NCI-H1092 (cell line): ENCODE measurements at places on chromosomes 6 and 20.

DNA sequence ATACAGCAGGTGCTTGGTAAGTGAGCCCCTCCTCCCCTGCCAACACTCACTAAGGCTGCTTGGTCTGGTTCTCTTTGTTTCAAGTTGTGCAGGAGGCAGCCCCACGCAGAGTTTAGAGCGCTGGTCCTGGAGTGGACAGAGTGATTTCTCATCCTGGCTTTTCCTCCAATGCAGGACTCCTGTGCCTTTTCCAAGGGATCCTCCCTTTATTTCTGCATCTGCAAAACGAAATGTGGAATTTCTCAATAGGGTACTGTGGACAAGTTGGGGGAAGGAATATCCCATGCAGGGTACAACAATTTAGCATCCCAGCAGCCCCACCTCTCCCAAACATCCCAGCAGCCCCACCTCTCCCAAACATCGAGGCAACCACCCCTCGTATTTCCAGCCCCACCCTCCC, 30.6 kb upstream of the CCDC167 start:
- no peak for DNase-seq

- peak; percentile 8 for DNase-seq
These were observed 843 bp upstream of the HEY2 start for GRCh38 chr6:125748406-125749172.

- no peak for DNase-seq
These were observed 244.9 kb upstream of the SOX4 start for GRCh38 chr6:21348504-21349195.

DNA sequence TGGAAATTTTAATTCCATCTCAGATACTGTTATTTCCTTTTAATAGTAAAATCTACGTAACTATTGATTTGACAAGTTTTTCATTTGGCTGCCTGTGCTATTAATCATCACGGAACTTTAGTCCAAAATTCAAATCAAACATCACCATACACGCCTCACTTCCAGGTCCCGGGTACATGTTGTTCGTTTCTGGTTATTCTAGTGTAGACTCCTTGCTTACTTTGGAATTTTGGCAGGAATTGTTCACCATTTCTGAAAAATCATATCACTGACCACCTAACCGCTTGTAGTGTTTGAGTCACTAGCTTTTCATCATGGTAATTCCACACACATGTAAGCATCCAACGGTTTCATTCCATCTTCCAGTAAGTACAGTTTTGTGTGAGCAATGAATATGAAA, 98.0 kb upstream of the NHSL1 start:
- DNase-seq, result no peak

- DNase-seq, result no peak
These were observed 91.3 kb downstream of the CFAP61 start for GRCh38 chr20:20143646-20144045.

DNA sequence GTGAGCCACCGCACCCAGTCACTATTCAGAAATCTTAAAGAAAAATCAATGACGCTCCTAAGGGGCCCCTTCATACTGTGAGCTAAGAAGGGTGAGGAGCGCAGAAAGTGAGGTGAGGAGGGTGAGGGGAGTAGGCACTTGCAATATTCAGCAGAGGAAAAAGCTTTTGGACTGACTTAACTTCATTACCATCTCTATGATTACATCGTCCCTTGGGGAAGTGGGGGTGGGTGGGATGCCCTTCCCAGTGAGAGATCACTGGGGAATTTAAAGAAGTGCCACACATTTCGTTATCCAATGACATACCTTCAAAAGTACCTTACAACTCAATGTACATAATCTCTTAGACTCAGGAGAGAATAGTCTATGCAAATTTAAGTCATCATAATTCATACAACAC, 46.5 kb downstream of the SMLR1 start:
- no peak for DNase-seq

GRCh38 chr20:63343460-63344445, 17.4 kb downstream of the CHRNA4 start:
- DNase-seq, result no peak

GRCh38 chr20:5328268-5328667, 11.5 kb upstream of the PROKR2 start:
- DNase-seq, result no peak

- no peak for DNase-seq
These were observed 58.4 kb upstream of the ARID1B start for GRCh38 chr6:156718647-156719394.

DNA sequence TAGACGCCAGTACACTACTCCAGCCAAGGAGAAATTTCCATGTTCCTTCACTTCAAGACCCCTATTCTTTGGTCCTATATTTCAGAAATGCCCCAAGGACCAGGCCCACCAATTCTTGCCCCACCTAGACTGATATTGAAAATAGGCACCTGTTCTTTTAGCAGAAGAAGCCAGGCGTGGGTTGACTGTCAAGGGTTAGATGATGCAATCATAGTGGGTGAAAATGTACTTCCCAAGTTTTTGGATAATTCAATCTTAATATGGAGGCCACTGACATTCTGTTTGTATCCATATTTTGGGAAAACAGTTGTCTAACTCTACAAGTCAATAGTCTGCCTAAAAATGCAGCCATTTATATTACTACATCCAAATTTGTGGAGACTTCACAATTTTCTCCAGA, 21.0 kb upstream of the SNAP91 start:
- DNase-seq, result no peak

- DNase-seq, result no peak
These were observed 31.8 kb downstream of the TREML1 start for GRCh38 chr6:41122373-41122772.

DNA sequence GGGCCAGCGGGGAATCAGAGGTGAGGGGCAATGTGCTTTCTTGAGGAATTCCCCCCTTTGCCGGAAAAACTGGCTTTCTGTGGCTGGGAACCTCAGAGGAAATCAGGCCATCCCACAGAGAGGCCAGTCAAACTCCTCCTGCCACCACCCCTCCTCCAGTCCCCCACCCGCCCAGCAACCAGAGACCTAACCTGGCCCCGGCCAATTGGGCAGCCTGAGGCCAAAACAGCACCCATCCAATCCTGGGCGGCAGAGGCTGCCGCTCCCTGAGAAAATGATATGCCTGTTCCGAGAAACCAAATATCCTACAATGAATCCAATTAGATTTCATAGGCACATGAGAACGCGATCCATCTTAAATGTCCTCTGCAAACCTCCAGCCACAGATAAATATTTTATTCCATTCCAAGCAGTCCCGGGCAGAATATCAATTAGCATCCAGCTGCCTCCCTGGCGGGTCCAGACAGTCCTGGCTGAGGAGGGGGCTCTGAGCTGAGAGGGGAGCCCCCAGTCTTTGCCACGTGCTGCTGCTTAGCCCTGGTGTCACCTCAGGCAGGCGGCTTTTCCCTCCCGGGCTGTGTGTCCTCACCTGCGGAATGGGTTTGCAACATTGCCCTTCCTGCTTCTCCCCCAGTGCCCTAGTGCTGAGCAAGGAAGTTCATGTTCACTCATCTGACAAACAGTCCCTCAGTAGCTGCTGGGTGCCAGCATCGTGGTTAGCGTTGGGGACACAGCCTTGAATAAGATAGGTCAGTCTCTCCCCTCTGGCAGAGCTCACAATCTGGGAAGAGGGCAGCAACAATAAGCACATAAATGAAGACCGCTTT, 95.0 kb downstream of the DLGAP4 start:
- DNase-seq, result no peak

- DNase-seq, result no peak
These were observed 380.0 kb upstream of the GJE1 start for GRCh38 chr6:141752677-141753076.

DNA sequence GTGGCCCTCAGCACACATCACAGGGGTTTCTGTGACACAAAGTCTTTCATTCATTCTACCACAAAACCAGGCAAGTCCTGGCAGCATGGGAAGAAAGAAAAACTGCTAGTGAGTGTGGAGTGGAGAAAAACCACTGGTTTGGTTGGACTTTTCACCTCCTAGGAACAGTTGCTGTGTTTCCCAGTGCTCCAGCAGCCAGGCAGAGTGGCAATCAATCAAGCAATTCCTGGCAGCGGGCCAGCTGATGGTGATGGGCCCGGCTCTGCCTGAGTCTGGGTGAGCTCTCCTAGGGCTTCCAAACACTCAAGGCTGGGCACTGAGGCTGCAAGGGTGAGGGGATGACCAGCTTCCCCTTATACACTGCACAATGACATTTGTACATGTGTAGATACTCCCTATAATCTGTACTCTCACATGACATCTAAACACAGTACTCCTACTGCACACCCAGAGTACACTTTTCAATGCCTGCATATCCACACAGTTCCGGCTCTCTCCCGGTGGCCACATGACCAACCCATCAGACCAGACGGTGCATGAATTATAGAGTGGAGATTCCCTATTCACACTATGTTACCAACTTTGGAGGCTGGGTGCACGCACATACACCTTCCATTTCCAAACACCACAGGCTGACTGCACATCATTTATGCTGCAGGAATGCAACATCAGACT, 156.6 kb downstream of the UNC5CL start:
- DNase-seq, result peak; percentile 27

- DNase-seq, result no peak
These were observed 481.4 kb upstream of the BTBD3 start for GRCh38 chr20:11436113-11436905.

- no peak for DNase-seq
These were observed 34.6 kb downstream of the JAG1 start for GRCh38 chr20:10639077-10639736.

DNA sequence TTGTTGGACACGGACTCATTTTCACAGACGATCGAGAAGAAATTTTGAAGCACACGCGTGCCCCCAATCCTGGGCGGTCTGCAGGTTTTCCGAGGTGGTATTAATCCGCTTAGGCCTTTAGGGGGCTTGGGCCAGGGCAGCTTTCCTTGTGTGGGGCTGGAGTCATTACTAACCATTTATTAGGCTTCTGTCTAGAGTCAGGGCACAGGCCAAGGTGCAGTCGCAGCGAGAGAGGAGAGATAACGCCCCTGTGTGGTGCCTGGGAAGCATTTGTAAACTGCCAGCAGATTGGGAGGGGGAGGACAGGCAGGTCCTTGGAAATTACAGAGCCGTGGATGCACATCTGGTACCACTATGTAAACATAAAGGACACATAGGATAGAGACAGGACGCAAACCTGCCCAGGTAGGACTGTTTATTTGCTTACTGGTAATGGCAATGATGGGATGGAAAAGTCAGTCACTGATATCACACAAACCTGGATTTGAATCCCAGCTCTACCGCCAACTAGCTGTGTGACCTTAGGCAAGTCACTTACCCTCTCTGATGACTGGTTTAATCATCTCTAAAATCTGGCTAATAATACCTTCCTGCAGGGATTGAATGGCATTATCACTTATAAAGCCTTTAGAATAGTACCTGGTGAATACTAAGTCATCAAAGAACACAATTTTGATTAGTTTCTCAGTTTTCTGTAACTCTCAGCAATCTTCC, 76.4 kb downstream of the TMEM242 start:
- DNase-seq, result peak; percentile 26

DNA sequence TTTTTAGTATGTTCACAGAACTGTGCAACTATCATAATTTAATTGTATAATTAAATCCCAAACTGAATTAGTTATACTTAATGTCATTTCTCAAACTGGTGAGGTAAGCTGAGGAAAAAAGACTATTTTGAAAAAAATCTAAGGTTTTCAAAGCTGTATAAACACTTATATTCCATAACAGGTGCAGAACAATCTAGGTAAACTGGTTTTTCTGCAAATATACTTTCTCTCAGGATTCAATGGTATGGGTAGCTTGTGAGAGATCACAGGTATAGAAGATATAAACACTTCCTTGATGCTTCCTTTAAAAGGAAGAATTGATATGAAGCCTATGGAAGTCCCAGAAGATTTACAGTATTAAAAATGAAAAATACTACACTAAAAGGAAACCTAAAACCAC, 33.7 kb downstream of the NOL7 start:
- DNase-seq, result no peak

GRCh38 chr6:11748591-11749210, 29.9 kb downstream of the ADTRP start:
- DNase-seq, result no peak

DNA sequence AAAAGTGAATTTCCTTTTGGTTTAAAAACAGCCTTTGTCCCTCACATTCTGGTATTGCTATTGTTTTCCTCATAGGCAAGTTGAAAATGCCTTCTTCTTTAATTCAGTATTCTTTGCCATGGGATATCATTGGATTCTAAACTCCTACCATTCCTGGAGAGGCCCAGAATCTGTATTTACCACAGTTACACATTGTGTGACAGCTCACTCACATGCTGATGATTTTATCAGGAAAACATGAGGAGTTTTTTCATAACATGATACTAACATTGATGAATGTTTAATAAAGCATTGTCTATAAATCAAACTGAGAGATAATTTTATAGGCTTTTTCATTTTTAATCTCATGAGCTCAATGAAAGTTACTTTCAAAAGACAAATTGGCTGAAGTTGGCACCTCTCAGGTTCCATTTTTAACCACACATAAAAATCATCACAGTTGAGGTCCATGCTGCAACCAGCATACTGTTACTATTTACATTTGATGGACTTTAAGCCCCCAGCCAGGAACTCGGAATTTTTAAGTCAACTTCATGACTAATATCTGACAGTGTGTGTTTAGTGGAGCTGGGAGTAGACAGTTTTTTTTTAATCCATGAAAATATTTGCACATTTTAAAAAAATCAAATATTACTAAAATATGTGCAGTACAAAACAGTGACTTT, 82.8 kb downstream of the FAM83B start:
- DNase-seq, result no peak

DNA sequence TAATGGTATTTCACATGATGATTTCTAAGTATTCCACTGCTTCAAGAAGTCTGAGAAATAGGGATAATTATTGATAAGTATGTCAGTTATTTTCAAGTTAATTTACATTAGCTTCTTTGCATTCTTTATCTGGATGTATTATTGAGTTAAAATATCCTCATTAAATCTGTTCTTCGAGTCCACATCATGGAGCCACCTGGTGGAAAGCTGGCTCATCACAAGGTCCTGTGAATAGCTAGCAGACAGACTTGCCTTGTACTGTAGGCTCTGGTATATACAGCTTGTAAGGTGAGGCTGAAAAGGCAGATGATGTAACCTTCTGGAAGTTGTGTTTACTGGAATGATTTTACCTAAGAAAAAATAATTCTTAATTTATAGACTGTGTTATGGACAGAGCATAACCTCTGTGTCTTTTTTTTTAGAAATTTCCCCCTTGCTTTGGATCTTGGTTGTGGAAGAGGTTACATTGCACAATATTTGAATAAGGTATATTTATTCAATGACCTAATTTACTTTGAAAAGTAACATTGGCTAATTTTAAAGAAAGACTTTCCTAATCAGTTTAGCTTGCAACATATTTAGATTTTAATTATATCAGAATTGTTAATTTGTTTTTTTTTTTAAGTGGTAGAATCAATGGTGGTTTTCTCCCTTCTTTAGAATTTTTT, 3.5 kb downstream of the NDUFAF5 start:
- peak; percentile 10 for DNase-seq
